Mucosa of descending colon (tissue), 3 donors: ENCODE measurements at places on chromosomes 1 and 21.

- no peak for DNase-seq
These were observed 371.8 kb downstream of the HHAT start for GRCh38 chr1:210700511-210700910.

GRCh38 chr21:37257511-37257966, 9.6 kb downstream of the VPS26C start:
- DNase-seq: peak; percentile 60

- no peak for DNase-seq
These were observed 5.2 kb upstream of the RGS13 start for GRCh38 chr1:192630521-192631287.

- DNase-seq: no peak
These were observed 83.8 kb downstream of the ZC3H11B start for GRCh38 chr1:219529116-219529515.

DNA sequence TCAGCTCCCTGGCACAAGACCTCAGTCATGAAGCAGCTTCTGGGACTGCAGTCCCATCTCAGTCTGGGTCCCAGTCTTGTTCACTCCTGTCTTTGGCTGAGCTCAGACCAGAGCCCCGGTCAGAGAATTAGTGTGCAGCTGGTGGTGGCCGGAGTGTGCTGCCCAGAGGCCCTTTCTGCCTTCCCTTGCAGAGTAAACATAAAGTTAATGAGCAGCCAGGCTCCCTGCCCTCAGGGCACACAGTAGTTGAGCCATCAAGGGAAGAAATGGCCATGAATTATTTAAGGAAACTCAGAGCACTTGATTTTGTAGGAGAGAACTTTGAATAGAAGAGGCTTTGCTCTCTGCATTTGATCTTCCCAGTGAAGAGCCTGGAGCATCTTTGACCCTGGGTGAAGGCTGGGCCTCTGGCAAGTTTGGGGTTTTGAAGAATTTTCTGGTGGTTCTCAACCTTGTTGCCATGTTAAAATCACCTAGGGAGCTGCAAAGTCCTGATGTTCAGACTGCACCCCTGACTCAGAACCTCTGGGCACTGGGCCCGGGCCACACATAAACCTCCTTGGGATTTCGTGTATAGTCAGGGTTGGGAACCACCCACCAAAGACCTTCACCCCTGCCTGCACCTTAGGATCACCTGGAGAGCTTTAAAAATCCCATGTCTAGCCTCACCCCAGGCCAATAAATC, 26.4 kb upstream of the SELENON start:
- no peak for DNase-seq

DNA sequence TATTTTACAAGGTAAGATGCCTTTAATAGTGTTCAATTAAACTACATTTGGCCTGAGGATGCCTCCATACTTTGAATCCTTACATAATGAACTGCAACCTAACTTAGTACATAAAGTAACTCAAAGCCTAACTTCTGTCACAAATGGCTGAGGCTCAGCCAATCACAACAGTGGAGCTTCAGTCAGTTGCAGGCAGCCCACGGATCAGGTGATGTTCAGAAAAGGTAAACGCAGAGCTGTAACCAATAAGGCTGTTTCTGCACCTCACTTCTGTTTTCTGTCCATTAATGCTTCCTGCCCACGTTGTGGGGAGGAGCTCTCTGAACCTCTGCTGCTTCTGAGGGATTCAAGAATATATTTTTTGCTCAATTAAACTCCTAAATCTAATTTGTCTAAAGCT, 94.8 kb upstream of the KIAA0040 start:
- DNase-seq: no peak

DNA sequence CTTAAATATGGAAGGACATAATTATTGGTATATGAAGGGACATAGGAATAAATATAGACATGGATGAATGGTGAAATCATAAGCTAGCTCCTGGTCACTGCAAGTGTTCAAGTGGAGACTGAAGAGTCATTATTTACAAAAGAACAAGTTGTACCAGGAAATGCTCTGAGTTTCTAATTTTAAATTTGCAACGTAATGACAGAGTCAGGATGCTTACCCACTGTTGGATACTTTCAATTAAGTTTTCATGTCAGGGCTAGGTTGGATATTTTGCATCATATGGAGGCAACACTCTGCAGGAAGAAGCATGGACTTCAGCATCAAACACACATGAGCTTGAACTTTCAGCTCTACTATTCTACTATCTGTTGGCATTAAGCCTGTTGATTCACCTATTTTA, 499.6 kb upstream of the C1orf87 start:
- DNase-seq: no peak

GRCh38 chr21:17270229-17270628, 242.6 kb upstream of the CXADR start:
- DNase-seq: no peak

- no peak for DNase-seq
These were observed 152.8 kb downstream of the C1orf21 start for GRCh38 chr1:184539580-184539979.

DNA sequence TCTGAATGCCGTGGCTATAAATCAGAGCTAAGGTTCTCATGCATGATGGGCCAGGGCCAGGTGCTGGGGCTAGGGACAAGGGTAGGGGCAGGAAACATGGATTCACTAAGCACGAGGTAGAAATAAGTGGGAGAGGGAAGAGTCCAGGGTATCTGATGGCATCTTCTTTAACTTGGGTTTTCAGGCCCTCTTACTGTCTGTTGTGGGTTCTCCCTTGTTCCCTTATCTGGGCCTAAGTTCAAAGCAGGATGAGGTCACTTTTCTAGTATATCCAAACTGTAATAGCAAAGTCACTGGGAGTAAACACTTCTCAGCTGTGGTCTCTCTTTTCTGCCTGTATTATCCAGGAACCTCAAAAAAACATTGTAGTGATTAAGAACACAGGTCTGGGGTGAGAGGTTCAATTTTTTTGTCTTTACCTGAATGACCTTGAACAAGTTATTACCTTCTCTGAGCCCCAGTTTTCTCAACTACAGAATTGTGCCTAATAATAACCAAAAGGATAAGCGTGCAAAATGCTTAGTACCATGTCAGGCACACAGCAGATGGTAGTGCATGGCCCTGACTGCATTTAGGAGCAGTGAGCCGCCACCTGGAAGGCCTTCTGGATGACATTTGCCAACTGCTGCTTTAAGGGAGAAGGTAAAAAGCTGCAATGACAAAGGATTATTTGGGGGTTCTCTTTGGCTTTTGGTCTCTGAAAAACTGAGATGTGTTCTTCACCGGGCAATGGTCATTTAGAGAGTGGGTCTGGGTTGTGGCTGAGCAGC, 53.6 kb upstream of the A3GALT2 start:
- no peak for DNase-seq

- no peak for DNase-seq
These were observed 168.2 kb downstream of the GRIK1 start for GRCh38 chr21:29771491-29772066.
